ENCODE measurements at places on chromosomes 5 and 9.

DNA sequence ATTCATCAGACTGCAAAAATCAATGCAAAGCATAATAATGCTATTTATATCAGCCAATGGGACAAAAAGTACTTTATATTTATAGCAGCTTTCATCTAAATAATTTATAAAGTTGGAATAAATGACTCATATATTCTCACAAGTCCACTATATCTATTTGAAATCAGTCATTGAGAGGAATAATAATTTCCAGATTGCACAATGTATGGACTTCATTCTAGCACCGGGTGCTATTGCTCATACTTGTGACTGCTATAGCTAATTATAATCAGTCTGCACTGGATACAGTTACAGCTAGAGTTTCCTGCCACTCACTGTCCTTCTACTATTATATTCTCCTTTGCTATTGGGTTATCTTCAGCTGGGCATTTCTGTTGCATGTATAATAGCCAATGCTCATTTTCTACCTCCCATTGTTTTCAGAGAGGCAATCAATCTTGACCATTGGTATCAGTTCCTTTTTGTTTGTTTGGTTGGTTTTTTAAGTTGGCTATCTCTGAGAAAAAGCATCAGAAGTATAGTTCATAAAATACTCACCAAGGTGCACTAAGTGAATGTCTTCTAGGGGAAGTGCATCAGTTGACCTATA lies 1.9 kb downstream of the CDH18 start:
- DNase-seq = no peak

DNA sequence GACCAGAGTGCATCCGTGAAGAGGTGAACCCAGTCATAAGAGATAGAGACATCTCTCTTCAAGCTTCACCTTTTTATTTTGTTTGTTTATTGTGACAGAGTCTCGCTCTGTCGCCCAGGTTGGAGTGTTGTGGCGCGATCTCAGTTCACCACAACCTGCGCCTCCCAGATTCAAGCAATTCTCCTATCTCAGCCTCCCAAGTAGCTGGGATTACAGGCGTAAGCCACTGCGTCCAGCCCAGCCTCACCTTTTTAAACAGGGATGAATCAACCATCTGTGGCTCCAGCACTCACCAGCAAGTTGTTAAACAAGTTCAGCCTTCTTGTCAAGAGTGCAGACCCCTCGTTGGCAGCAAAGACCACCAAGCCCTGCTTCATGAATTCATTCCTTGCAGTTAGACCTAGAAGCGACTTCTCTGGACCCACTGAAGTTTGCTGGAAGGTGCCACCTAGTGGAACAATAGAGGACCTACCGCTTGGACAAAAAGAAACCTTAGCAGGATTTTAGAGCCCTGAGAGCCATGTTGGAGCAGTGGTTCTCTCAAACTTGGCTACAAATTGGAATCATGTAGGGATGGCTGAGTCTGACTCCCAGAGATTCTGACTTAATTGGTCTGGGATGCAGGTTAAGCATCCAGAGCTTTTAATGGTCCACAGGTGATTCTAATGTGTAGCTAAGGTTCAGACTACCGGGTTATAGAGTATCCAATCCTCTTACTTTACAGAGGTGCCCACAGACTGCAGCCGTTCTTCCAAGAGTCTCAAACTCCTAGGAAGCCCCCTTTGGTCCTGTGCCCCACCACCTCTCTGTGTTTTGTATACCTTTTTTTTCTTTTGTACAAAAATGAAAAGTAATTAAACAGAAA lies 10.5 kb upstream of the GALNT10 start:
- no peak for DNase-seq

DNA sequence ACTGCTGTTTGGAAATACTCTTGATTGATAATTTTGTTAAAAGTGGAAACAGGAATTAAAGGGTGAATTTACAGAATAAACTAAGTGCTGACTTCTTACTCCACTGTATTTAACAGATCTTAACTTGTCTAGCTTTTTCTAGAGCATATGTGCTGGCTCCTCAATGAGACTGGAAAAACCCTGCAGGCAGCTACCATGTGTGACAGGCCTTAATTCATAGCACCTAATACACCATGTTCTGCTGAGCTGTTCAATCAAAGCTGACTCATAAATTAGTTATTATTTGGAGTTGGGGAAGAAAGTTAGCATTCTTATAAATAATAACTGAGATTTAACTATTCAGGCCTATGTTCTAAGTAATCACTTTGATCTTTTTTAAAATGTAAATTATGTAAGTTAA lies 29.4 kb downstream of the CTNNAL1 start:
- DNase-seq = no peak

- DNase-seq = no peak
Observed at GRCh38 chr9:112034216-112034611, 137.6 kb downstream of the UGCG start.

DNA sequence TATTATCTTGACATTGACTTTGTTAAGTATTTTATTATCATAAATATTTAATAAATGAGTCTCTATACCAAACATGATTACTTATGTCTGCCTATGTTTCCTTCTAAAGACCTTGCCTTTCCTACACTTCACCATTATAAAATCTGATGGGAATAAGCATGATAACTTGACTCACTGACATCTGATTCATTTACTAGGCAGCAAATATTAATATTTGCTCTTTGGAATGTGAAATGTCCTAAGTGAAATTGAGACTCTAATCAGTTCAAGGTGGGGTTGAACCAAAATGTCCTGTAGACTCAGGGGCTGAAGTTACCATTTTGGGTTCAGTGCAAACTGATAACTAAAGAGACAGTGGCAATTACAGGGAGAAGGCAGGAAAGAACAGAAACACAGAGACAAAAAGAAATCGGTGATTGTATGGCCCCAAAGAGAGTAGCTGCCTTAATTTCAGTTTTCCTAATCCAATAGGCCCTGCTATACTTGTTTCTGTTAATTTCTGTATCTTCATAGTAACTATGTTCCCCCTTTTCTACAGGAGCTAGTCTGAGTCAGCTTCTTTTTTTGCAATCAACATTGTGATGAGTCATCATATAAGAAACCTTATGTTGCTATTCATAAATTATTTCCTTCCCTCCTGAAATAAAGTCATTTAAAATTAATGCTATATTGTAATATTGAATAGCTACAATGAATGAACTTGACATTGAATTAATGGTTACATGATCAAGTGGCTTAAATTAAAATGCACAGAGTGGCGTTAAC lies 296.8 kb downstream of the PDE4D start:
- DNase-seq = no peak

DNA sequence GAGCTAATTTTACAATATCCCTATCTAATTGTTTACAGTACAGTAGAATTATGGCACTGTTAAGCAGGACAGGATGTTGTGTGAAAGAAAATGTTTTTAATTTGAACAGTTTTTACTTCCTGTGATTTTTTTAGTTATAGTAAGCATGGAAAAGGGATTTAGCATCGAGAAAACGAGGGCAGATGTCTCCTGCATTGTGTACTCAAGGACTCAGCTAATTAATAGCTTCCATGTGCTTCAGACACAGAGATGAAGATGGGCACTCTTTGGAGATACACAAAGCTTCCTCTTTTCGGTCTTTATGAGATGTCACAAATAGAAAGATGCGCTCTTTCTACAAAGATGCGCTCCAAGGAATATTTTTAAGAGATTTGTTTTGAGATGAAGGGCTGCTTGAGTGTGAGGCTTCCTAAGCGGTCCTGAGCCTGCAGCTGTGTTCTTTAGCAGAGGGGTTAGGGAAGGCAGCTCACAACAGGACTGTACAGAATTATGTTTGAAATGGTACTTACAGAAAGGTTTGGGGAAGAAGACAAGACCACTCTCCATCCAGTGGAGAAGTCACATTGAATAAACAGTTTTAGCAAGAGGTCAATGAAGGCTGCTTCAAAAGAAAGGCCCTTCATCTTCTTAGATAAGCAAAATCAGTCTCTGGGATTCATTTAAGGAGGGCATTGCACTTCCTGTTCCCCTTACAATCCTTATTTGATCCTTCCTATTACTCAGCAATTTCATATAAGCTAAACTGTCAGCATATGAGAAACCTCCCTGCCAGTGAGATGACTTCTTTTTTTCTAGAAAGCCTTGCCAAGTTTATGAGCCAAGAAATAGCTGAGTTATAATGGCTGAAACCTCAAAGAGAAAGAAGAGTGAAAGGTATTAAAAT lies 311.5 kb downstream of the EFNA5 start:
- DNase-seq = no peak

- no peak for DNase-seq
Observed at GRCh38 chr9:13396418-13396817, 116.9 kb upstream of the MPDZ start.

DNA sequence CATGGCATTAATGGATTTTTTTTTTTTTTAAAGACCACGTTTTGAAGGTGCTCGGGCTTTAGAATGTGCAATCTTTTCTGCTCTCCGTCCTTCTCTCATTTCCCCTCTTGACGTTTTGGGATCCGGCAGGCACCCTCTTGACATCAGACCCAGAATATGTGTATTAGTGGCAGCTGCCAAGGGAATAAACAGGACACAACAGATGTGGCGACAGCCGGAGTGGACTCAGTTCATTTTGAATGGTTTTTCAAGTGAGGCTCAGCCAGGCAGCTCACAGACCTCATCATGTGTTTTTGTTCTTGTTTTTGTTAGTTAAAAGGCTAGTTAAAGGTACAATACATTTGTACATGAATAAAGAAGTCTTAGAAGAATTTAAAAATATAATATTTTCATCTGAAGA lies 365.0 kb upstream of the SEMA6A start:
- no peak for DNase-seq

GRCh38 chr9:113788616-113789330 lies 87.3 kb upstream of the ZNF618 start:
- no peak for DNase-seq

DNA sequence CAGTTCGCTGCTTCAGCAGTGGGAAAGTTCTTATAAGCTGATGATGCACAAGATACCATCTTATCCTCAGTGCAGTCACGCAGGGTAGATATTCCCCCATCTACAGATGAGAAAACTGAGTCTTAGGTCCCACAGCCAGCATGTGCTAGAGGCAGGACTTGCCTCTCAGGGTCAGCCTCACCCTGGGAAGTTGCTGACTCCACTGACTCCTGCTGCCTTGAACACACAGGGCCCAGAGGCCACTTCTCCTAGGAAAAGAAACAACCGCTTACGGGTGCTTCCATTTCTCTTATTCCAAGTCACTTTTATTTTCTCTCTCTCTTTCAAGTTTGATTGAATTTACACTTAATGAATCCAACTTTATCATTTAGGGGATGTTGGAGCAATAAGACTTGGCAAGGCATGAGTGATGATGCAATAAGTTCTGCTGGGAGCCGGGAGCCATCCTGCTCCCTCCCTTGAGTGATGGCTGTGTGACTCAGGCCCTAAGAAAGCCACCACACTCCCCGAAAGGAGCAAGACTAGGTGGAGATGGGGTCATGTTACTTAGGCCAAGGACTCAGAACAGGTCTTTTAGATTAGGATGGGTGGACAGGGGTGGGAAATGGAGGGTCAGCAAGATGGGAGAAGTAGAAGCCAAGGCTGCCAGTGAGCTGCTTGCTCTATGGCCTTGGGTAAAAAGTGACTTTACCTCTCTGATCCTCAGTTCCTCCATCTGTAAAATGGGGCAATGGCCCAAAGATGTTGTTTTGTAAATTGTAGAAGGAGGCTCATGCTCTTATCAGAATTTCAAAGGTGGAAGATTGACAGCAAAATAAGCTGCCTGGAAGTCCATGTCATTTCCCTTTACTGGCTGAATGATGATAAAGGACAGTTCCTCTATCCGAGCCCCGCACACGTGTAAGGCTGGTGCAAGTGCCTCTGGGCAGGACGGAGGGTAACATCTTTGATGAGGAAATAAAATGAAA lies 67.4 kb upstream of the ZNF618 start:
- no peak for DNase-seq

DNA sequence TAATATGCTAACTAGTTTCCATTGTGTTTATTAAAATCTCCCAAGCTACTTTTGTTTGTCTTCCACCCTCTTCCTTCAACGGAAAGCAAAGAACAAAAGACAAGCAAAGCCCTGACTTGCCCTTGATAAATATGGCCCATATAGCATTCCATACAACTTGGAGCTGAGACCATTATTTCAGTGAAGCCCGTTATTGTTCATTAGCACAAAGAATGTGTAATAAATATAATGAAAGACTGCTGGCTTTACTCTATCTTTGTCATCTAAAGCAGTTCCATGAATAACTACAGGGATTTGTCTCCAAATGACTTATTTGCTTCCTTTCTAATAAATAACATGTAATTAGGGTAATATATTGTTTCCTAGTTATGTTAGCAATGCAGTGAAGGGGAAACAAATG lies 270.7 kb upstream of the TLE4 start:
- DNase-seq = no peak

DNA sequence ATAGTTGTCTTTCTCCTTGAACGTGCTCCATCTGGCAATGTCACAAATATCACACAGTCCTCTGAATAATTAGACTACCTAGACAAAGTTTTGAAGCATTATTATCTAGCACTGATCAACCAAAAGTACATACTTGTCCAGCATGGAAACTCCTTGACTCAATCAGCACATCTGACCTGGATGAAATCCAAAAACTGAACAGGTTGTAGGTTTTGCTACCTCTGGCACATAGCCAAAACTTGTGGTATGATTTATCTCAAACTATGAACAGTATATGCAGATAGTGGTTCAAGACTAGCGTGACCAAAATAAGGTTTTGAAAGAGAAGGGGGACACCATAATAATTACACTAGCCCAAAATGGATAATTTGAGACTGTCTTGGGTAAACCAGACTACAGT lies 158.1 kb downstream of the ARRDC3 start:
- no peak for DNase-seq

DNA sequence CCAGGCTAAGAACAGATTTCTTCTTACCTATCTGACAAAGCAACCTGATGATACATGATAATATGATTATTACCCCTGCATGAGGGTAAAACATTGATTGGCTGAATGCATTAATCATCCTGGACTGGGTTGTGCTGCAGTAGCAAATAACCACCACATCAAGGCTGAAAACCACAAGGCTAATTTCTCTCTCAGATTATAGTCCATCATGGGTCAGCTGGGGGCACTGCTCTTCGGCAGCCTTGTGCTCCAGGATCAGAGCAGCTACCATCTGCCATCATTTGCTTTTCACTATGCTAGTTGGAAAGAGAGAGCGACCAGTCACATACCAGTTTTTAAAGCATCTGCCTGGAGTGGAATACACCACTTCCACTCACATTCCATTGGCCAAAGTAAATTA lies 383.5 kb downstream of the RASEF start:
- no peak for DNase-seq
